ENCODE measurements at places on chromosomes 4 and X.

DNA sequence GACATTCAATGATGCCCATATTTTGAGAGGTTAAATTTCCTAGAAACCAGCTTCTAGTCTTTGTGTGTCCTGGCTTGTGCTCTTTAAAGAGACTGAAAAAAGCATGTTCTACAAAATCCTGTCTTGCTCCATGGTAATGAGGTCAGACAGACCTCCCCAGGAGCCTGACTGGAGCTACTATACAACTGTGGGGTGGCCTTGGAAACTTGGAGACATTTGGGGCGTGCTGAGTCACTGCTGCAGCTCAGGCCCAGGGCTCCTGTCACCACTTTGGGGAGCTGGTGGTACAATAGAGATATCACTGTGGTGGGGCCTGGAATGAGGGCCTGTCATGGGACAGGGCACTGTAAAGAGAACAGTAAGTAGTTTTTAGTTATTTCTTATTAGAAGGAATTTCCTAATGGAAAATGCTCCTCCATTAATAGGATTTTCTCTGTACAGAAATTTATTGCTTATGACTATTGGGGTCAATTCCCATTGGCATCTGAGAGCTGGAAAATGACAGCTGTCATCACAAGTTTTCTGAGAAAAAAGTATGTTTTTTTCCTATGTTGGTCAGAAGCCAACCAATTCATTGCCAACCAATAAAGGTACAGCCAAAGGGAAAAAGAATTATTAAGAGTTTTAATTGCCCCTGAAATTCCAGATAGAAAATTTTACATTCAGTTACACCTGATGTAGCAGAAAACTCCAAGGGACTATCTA is 207.4 kb upstream of the JADE1 start:
- DNase-seq: no peak

GRCh38 chrX:64427281-64427680 is 32.0 kb upstream of the MTMR8 start:
- DNase-seq: no peak

GRCh38 chr4:152283801-152284470 is 252.0 kb downstream of the FBXW7 start:
- DNase-seq: no peak

GRCh38 chr4:170872794-170873193 is 783.0 kb upstream of the AADAT start:
- DNase-seq: no peak

DNA sequence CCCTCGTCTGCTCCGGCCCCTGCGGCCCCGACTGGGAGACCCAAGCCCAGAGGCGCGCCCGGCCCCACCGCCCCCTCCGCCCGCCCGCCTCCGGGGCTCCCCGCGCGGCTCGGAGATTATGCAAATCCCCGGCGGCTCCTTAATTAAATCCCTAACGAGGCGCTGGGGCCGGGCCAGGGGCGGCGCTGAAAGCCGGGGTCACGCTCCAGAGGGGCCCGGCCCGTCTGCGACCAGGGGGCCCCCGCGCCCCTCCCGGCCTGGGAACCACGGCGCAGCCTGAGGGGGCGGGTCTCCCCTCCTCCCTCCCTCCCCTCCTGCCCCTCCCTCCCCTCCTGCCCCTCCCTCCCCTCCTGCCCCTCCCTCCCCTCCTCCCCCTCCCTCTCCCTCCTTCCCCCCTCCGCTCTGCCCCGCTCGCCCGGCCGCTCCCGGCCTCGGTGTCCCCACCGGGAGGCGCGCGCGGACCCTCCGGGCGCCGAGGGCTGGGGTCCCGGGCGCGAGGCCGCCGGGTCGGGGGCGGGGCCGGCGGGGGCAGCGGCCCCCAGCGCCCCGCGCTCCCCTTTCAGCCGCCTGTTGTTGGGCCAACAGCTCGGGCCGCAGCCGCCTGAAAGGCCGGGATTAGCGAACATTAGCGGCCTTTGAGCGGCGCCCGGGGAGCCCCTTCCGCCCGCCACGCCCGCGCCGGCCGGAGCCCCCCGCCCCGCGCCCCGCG is 25.9 kb upstream of the FGFR3 start:
- DNase-seq: no peak

- DNase-seq: no peak
These were observed 32.7 kb downstream of the IRF2 start for GRCh38 chr4:184441461-184442313.

DNA sequence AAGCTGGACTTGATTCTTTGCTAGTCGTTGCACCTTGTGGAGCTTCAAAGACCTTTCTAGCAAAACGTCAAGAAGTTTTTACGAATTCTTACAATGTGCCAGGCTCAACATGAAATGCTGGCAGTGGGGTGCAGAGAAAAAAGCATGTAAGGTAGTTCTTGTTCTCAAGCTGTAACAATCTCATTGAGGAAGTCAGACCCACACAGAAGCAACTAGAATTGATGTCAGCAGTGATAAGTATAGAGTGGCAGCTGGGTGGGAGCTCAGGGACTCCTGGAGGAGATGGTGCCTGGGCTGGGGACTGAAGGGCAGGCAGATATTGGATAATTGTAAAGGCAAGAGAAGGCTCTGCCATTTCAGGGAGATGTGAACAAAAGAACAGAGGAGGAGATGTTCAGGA is 82.3 kb downstream of the ATG4A start:
- no peak for DNase-seq

- DNase-seq: no peak
These were observed 43.9 kb upstream of the GEMIN8 start for GRCh38 chrX:14073556-14073955.

GRCh38 chr4:143431526-143432257 is 81.8 kb upstream of the SMARCA5 start:
- no peak for DNase-seq

DNA sequence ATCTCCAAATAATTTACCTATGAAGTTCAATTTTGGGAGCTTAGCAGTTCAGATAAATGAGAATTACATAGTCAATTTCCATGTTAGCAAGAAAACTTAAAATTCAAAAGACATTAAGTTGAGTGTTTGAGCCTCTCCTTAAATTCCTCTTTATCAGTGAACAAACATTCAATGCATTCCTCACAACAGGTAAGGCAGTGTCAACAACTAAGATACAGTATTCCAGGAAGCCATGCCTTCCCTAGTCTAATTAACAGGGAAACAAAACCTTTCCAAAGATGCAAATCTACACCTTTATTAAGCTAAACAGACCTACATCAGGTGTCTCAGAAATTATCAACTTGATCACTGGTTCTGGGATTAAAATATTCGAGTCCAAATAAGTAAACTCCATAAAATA is 3.7 kb downstream of the SH3RF1 start:
- no peak for DNase-seq

DNA sequence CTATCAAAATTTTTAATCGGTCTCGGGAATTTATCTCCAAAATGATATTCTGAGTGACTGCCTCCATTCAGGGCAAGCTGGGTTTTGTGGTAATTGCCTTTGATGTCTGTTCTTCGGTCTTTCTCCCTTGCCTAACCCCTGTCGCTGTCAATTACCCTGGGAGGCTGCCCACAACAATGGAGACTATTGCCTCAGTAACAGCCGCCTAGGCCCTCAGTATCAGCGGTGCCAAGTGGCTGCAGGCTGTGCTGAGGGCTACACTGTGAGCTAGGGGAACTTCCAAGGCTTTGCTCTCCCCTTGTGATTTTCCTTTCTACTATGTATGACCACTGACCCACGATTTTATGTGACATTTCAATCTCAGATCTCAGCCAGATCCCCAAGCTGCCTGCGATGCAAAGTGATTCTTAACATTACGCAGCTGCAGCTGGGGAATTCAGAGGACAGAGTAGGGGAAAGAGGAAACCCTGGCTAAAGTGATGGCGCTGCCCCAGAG is 36.3 kb upstream of the REST start:
- DNase-seq: no peak

GRCh38 chr4:133584714-133585113 is 435.6 kb downstream of the PCDH10 start:
- DNase-seq: no peak

- DNase-seq: no peak
These were observed 226.1 kb downstream of the PCDH7 start for GRCh38 chr4:30946288-30946687.

DNA sequence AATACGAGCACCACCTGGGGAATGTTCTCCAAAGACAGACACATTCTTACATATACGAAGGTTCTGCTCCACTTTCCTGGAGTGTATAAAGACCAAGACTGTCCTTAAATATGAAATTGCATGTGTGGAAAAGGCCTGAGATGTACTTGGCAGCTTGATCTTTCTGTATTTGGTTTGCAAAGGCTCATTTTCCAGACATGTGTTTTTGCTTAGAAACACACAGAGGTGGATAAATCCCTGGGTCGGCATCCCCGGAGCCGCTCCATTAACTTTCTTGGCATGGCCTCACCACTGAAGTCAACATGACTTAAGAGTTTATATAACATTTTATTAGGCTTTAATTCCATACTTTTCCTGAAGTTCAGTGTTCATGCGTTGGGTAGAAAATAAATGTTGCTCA is 239.4 kb downstream of the LDB2 start:
- no peak for DNase-seq

GRCh38 chr4:152997288-152997687 is 61.2 kb downstream of the FHDC1 start:
- DNase-seq: no peak

DNA sequence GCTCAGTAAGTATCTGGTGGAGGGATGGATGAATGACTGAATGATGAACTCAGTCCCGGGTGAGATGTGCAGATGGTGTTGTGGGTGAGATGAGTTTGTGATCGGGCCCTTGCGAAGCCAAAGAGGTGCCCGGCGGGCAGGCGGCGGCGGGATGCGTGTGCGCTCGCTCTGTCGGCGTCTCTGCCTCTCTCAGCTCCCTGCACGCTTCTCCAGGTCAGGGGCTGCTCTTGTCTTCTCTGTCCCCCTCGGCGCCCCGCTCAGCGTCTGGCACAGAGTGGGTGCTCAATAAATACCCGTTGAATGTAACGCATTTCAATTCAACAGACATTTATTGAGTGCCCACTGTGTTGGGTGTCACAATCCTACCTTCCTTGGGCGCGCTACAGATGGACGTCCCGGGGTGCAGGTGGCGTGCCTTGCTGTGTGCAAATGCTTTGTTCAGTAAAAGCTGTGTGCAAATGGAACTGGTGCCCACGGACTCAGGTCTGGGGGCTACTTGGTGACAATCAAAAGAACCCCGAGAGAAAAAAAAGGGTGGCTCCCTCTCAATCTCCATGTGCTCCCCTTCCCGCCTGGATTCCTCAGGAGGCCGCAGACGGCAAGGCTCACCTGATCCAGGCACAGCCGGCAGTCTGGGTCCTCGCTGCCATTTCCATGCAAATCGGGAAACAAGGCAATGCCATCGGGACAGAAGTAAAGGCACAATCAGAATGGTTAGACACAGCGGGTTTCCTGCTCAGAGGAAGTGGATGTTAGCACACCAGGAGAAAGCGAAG is 65.6 kb upstream of the AFAP1 start:
- DNase-seq: no peak

DNA sequence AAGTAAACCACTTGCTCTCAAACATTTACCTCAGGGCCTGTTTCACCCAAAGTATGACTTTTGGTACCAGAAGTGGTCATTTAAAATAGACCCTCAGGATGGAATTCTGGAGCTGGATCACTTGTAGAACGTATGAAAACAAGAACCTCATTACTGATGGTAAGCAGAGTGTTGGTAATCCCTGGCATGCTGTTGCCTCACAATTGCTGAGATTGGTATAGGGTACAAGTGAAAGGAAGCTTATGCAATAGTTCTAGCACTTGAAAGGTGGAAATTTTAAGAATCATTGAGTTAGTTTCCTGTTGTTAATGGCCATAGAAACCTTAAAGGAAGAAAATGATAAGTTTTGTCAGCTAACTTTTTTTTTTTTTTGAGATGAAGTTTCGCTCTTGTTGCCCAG is 22.3 kb upstream of the THOC2 start:
- no peak for DNase-seq

DNA sequence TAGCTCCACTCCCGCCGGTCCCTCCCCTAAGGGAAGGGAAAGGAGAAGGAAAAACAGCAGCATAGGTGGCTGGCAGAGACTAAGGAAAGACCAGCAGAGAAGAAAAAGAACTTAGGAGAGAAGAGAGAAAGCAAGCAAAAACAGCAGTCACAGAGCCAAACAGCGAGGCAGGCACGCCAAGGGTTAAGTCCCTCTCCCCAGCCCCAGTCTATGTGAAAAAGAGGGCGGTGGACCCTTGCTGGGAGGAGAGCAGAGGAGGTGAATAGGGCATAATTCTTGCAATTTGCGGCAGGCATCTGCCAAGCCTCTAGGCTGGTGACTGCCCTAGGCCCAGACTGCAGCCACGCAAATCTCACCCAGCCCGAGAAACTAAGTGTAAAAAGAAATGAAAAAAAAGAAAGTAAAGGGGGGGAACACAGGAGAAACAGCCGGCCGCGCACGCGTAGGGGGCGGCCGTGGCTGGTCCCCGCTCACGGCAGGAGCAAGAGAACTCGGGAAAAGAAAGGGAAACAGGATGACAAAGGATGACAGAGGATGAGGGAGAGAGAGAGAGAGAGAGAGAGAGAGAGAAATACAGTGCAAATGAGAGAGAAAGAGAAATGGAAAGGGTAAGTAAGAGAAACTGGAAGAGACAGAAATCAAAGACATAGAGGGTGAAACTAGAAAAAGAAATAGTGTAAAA is 48.6 kb downstream of the MAGEA9 start:
- no peak for DNase-seq

GRCh38 chr4:169438057-169438480 is 167.3 kb upstream of the SH3RF1 start:
- DNase-seq: no peak

DNA sequence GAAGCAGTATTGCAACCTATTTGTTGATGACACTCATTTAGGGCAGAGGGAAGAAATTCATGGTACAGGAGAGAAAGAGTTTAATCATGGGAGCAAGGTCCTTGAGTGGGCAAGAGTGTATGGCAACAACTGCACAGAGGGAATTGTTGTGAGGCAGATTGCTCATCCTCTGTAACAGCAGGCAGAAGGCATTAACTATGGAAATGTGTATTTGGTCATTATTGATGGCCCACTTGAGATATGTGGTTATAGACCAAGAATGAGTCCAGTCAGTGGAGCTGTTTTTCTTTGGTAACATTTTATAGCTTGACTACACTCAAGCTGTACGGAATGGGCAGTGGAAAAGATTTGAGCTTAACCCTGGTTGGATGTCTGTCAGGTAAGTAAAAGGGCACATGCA is 15.9 kb downstream of the PLRG1 start:
- DNase-seq: no peak

- no peak for DNase-seq
These were observed 5.2 kb downstream of the MAP9 start for GRCh38 chr4:155371432-155372043.

GRCh38 chr4:168908093-168908492 is 102.0 kb downstream of the CBR4 start:
- no peak for DNase-seq

DNA sequence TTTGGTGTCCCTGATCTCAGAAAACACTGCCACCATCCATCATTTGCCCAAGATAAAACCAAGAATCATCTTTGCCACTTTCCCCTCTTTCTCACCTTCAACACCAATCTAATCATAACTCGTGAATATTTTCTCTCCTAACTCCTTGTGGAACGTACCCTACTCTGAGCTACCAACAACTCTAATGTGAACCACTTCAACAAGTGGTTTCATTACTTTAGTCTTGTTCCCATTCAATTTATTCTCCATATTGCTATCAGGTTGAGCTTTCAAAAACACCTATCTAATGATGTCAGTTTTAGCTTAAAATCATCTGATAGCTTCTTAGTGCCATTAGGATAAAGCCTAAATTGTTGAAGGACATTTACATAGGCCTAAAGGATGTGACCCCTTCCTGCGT is 39.8 kb upstream of the CXorf38 start:
- DNase-seq: no peak

GRCh38 chr4:140748171-140748570 is 8.0 kb downstream of the TBC1D9 start:
- no peak for DNase-seq
